ENCODE measurements at places on chromosomes 4 and X.

DNA sequence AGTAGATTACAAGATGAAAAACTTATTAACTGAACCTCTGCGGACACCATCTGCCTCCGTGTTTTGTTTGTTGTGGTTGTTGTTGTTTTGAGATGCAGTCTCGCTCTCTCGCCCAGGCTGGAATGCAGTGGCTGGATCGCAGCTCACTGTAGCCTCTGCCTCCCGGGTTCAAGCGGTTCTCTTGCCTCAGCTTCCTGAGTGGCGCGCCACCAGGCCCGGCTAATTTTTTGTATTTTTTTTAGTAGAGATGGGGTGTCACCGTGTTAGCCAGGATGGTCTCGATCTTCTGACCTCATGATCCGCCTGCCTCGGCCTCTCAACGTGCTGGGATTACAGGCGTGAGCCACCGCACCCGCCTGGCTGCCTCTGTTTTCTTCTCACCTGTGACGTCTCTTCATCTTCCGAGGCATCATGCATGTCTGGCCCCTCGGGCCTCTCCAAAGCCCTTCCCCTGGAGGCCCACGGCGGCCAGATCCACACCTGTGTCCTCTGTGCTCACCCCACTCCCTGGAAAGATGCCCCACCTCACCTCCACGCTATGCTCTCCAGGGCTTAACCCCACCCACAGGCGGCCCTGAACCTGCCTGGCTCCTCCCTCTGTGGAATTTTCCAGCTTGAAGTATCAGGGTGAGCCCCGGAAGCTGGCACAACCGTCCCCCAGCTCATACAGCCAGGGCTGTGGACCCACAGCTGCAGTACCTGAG lies 77.0 kb upstream of the MXD4 start:
- no peak for DNase-seq

- no peak for DNase-seq
Observed at GRCh38 chrX:2188330-2188792, 312.4 kb downstream of the DHRSX start.

GRCh38 chr4:84971319-84971932 lies 4.9 kb upstream of the WDFY3 start:
- no peak for DNase-seq

DNA sequence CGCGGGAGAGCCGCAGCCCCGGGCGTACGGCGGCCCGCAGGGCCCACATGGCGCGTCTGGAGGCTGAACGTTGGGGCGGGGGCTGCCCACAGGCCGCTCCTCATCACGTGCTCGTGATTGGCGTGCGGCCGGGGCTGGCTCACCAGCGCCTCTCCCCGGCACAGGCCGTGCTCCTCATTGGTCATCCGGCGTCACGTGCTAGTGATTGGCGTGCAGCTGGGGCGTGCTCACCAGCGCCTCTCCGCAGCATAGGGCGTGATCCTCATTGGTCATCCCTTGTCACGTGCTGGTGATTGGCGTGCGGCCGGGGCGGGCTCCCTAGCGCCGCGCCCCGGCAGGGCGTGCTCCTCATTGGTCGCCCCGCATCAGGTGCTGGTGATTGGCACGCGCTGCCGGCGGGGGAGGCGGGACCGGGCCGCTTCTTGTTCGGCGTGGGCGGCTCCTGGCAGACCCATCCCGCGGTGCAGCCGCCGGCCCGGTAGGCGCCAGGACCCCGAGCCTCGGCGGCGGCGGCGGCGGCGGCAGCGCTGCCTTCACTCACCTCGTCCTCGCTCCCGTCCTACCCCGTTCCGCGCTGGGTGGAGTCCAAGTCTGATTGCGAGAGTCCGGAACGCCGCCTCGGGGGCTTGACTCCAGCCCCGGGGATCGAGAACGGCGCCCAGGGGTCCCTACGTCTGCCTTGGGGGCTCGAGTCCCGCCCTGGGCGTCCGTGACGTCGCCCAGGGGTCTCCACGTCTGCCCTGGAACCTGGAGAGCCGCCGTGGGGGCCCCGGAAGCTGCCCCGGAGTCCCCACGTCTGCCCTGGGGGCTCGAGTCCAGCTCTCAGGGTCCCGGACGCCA lies at the start of gene GTPBP6:
TSS of gene GTPBP6 (minus strand) at position 58 of the 840 bp plus-strand sequence. CDS start at position 49, 9 bp downstream.
- DNase-seq, result no peak

- DNase-seq, result no peak
Observed at GRCh38 chrX:30488092-30488491, 89.5 kb downstream of the TASL start.

- DNase-seq, result no peak
Observed at GRCh38 chr4:17584521-17585213, 7.7 kb downstream of the LAP3 start.

DNA sequence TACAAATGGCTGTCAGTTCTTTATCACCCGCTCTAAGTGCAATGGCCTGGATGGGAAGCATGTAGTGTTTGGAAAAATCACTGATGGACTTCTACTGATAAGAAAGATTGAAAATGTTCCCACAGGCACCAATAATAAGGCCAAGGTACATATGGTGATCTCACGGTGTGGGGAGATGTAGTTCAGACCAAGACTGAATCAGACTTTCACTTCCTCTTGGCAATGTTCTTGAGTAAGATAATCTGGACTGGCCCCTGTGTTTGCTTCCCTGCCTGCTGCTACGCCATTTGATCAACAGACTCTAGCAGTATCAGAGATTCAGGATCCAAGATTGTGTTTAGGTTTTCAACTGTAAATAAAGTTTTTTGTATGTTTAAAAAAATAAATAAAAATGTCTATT lies 682.2 kb upstream of the AMOT start:
- no peak for DNase-seq

- no peak for DNase-seq
Observed at GRCh38 chr4:14221176-14221575, 593.7 kb upstream of the BOD1L1 start.

DNA sequence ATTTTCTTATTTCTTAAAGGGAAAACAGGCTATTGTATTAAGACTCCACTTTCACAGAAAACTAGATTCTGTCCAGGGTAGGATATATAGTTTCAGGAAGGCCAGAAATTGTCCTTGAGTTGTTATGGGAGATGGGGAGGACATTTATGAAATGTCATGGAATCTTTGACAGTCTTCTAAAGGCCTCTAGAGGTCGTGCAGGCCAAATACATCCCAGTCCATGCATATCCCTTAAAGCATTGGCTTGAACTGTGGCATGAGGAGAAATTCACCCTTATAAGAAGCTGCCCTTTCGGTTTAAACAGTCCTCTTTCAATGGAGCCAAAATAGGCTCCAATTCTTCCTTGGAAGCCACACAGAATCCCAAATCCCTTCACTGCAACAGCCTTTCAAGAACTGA lies 183.6 kb upstream of the NOCT start:
- DNase-seq, result no peak

- no peak for DNase-seq
Observed at GRCh38 chrX:10169175-10169574, 12.4 kb downstream of the CLCN4 start.

GRCh38 chr4:38654273-38654672 lies 9.7 kb upstream of the KLF3 start:
- DNase-seq, result no peak

DNA sequence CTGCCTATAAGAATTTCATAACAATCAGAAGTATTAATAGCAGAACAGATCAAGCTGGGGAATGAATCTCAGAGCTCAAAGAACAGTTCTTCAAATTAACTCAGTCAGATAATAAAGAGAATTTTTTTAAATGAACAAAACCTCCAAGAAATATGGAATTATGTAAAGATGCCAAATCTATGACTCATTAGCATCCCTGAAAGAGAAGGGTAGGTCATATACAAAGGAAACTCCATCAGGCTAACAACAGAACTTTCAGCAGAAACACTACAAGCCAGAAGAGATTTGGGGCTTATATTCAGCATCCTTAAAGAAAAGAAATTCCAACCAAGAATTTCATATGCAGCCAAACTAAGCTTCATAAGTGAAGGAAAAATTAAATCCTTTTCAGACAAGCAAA lies 28.6 kb downstream of the CBR4 start:
- DNase-seq, result no peak

DNA sequence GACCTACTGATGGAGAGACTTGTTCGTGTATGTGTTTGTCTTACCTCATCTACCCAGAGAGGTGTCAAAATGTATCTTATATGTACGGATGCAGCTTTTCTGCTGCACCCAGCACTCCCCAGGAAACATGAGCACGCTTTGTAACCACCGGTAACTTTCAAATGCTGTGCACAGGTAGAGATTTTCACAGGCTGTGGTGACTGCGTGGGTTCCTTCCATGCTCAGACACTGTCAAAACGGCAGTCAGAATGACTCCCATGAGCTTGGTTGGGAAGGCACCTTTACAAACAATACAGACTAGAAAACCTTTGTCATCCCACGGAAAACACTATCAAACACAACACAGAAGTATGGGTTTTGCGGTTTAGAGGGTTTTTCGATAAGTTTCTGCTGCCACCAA lies 28.2 kb downstream of the F11 start:
- DNase-seq, result no peak

DNA sequence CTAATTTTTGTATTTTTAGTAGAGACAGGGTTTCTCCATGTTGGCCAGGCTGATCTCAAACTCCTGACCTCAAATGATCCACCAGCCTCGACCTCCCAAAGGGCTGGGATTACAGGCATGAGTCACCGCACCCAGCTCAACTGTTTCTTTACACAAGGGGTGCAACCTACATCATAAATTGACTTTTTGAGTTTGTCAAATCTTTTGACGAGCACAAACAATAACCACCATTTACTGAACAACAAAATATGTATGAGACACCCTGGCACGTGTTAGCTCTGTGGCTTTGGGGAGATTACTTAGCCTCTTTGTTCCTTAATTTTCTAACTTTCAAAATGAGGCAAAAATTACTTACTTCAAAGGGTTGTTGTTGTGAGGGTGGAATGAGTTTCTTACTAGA lies 23.5 kb upstream of the SLC34A2 start:
- no peak for DNase-seq

DNA sequence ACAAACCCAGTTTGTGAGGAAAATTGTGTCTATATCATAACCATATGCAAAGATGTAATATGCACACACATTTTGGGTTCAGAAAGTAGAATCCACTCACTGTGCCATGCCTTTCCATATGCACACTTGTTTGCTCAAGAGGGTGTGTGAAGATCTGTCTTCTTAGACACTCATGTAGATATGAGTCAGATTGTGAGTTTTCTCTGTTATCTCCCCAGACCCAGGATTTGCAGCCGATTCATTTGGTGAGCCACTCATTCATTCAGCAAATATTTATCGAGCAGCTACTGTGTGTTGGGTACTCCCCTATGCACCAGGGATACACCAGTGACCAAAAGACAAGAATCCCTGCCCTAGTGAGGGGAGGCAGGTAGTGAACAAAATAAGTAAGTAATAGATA lies 81.5 kb downstream of the CLCN5 start:
- DNase-seq, result no peak

DNA sequence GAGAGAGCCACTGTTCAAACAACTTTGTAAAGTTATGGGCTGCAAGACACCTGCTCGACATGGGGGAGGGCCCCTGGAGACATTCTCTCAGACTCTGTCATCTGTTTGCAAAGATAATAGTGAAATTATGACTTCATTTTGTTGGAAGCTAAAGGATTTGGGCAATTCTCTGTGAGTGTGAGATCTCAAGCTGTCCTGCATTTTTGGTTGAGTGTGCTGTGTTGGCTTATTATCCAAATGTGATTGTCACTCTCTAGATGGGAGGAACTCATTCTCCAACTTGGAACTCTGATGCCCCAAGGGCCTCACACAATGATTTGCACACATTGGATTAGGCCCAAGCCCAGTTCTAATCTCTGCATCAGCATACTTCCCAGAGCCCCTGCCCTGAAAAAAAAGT lies 63.7 kb downstream of the STK32B start:
- no peak for DNase-seq

- no peak for DNase-seq
Observed at GRCh38 chrX:108117988-108118387, 26.4 kb downstream of the ATG4A start.

DNA sequence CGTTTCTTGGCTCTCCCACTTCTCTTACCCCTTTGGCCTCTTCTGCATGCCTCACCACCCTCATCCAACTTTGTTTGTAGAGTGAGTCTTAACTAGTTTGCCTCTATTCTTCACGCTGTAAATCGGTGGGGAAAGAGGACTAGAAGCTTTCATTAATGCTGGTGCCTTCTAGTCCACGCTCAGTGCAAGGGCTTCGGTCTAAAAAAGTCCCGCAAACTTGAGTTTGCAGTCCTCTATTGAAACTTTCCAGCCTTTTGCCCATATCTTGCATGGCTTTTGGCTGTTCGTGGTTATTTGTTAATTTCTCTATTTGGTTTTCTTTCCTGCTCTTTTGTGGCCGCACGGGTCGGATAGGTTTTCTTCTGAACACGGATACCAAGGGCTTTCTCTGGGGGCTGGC lies 868 bp downstream of the DACH2 start:
- DNase-seq, result no peak

DNA sequence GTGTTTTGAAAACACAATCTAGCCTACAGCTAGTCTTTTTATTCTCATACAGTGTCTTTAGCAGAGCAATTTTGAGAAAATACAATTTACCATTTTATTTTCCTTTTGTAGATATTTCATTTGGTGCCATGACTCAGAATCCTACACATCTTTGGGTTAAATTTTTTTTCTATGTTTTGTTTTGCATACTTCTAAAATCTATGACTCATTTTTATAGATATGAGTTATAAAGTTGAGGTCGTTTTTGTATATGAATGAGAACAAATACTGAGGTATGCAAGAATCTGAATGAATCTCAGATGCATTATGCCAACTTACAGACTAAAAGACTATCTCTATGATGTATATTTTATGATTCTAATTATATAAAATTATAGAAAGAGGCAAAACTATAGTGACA lies 206.5 kb upstream of the ANXA10 start:
- DNase-seq, result no peak

- no peak for DNase-seq
Observed at GRCh38 chr4:181418496-181418895, 824.7 kb upstream of the TENM3 start.

GRCh38 chrX:120426599-120426998 lies 42.5 kb downstream of the LAMP2 start:
- no peak for DNase-seq

DNA sequence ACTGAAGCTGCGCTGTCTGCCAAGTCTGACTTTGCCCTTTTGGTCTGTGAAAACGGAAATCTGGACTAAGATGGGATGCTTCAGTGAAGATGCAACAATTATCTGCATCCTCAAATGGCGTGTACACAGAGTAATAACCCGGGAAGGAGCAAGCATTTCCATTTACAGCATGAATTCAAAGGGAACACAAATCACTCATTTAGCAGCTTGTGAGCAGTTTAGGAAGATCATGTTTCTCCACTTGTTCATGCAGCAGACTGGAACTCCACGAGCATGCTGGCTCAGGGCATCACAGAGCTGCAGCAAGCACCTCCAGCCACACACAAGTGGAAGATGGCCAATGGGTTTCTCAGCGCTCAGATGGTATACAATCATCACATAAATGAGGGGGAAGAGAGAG lies 175.5 kb downstream of the NLGN4X start:
- no peak for DNase-seq
